ENCODE measurements at places on chromosomes 13 and 19. TPM values are rescaled to one million over a fixed set of nuclear protein-coding genes. Genes with fewer than 3 reads are reported as not detected.

DNA sequence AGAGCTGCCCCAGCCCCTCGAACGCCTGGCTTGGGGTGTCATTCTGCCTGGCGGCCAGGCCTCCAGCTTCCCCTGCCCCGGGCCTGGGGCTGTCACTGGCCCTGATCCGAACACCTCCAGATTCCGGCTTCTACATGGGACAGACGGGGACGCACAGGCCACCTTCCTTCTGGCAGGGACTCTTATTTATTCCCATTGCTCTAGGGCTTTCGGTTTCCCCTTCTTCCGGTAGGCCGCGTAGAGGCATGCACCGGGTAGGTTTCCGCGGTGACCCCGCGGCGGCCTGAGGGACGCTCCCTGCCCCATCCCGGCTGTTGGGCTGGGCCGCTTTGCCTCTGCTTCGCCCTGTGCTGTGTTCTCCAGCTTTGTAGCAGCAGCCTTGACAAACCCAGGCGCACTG, 28.2 kb downstream of the CERS1 start:
- no peak for DNase-seq

DNA sequence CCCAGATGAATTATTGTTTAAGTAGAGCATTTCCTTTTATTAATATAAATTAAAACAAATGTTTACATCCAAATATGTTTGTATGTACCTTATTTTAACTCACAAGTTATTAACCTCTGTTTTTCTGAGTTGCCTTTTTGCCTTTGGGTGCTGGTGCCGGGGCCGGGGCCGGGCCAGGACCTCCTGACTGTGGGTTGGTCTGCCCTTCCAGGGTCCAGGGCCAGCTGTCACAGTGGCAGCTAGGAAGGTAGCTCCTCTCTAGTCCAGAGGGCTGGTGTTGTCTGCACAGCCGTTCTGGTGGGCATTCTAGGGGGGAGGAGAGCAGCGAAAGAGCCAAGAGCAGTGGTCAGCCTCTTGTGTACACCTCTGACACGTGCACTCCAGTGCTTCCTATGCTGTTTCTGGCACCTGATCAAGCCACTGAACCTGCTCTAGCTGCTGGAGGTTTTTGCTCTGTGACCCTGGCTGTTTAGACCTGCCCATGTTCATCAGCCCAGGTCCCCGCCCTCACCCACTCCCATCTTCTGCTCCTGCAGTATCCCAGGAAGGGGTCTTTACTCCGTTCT, 2.0 kb upstream of the UBA2 start:
- no peak for DNase-seq

The IFNL1 gene
- total RNA-seq: not detected

- DNase-seq: no peak
Measured at GRCh38 chr13:97880311-97880675, 73.2 kb upstream of the IPO5 start.

DNA sequence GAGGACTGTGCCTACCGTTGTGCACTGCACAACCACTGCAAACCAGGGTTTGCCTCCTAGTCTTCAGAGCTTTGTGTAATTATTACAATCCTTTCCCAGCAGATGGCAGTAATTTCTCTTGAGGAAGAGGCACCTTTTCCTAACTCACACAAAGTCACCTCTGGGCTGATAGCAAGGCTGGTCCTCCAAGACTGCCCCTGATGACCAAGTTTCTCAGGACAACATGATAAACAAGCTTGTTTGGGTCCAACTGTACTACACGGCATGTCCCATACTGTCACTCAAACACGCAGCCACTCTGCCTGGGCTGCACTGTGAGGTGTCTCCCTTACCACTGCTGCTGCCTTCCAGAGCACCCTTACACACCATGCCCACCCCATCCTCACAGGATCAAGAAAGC, 39.3 kb downstream of the RFXAP start:
- DNase-seq: peak; percentile 77

GRCh38 chr13:29111446-29111845, 291.3 kb downstream of the MTUS2 start:
- no peak for DNase-seq

DNA sequence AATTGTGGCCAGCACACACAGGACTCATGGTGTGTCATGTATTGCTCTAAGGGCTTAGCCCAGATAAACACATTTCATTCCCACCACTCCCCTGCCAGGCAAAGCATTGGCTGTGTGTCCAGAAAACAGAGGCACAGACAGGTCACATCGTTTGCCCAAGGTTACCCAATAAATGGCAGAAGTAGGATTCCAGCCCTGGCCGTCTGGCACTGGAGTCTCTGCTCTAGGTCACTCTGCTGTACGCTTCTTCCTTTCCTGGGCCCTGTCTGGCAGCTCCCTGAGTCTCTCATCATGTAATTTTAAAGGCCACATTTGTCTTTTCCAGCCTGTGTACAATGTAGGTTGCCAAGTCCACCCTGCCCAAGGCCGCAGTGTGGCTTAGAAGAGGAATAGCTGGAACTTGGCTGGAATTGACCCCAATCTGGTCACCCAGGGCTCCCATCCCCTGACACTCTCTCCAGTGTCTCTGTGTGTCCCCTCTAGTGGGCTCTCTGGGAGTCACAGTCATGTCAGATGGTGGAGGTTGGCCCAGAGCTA, 264.5 kb upstream of the TSHZ3 start:
- DNase-seq: no peak

The CGB8 gene
- total RNA-seq: 0.50 TPM

GRCh38 chr13:109773276-109773675, 13.1 kb downstream of the IRS2 start:
- DNase-seq: no peak

- DNase-seq: no peak
Measured at GRCh38 chr13:41546372-41547190, 89.2 kb downstream of the RGCC start.

The PRSS57 gene
- 2.4 TPM for total RNA-seq

DNA sequence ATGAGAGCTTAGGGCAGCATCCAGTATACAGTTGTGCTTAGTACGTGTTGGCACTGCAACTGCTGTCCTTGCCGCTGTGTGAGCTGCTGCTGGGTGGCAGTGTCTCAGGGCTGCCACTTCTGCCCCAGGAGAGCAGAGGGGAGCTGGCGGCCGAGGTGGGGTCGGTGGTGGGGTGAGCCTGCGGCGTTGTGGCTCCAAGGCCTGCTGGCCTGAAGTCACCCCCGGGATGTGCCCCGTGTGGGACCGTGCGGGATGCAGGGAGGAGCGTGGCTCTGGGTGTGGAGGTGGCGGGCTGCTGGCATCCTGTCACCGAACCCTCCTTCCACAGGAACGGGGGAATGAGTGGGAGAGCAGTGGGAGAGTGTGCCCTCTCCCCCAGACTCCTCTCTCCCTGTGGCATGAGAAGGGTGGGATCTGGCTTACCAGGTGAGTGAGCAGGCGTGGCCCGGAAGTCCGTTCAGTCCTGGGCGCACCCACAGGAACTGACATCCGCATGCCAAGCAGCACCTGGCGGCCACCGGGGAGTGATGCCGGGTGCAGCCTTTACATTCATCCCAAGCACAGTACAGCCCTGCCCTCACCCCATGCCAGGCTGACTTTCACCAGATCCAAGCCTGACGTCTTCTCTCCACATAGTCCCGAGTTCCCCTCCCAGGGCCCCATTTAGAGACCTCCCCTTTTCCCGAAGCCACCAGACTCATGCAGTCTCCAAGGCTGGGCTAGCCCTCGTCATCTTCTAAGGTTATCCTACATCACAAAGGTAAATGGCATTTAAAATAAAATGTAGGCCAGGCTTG, 26.6 kb downstream of the MCF2L start:
- no peak for DNase-seq

GRCh38 chr19:45032421-45032820, 6.4 kb upstream of the CLASRP start:
- DNase-seq: no peak

DNA sequence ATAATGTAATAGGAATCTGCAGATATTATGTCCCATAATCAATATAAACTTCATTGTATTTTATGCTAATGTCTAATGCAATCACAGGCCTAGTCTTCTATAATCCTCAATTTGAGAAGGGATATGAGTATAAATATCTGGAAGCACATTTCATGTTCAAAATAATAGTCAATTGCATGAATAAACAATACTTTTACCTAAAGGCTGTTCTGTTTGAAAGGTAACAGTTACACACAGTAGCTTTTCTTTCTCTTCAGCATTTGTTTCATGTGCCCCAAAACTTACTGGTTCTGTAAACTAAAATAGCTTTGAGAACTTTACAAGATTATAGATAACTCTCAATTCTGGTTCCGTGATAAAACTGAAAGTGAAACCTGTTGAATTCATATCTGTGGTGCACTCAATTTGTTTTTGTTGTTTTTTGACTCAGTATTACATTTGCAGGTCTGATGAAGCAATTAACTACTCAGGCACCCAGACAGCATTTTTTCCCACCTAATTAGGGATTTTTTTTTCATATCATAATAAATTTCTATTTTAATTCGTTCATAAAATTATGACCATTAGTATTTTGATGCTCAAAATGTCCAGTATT, 1193.8 kb downstream of the SLITRK1 start:
- no peak for DNase-seq

The PSG2 gene
- total RNA-seq: not detected

The ELAVL1 gene
- total RNA-seq: 57.7 TPM

The ADGRE2 gene
- total RNA-seq: 0.57 TPM

GRCh38 chr13:57992416-57992815, 360.9 kb downstream of the PCDH17 start:
- DNase-seq: no peak

The TEX29 gene
- total RNA-seq: not detected

GRCh38 chr13:31394506-31394905, 194.7 kb downstream of the B3GLCT start:
- DNase-seq: no peak

- DNase-seq: peak; percentile 11
Measured at GRCh38 chr19:23343434-23344010, 51.7 kb downstream of the ZNF91 start.

GRCh38 chr13:51066091-51066831, 44.8 kb downstream of the C13orf42 start:
- DNase-seq: no peak

GRCh38 chr13:99353836-99354235, 46.6 kb upstream of the GPR183 start:
- no peak for DNase-seq

The PNPLA6 gene
- 43.0 TPM for total RNA-seq

DNA sequence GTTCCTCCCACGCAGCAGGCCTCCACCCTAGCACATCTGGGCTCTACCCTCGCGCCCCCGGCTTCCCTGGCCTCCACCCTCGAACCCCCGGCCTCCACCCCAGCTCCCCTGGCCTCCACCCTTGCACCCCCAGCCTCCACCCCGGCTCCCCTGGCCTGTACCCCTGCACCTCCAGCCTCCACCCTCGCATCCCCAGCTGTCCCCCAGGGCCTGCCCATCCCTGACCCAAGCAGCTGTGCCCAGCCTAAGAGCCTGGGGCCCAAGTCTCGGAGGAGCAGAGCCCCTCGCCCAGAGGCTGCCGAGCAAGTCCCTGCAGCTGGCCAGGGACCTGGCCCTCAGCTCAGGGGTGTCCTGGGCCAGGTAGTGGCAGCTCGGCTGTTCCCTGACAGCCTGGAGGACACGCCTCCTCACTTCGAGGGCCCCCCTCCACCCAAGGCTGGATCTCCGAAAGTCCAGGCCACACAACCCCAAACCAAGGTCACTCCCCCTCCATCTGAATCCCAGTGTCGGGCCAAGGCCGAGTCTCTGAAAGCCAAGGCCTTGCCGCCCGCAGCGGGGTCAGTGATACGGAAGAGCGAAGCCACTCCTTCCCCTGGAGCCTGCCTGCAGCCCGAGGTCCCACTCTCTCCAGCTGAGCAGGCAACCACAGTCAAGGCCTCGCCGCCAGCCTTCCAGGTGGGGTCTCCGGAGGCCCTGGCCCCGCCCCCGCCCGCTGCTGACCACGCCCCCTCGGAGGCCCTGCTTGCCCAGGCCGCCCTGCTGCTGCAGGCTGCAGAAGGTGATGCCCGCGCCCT, 7.9 kb upstream of the ARHGAP33 start:
- DNase-seq: peak; percentile 46

GRCh38 chr19:46926170-46927071, 65.6 kb downstream of the ARHGAP35 start:
- no peak for DNase-seq

The PDE4C gene
- total RNA-seq: 0.43 TPM

DNA sequence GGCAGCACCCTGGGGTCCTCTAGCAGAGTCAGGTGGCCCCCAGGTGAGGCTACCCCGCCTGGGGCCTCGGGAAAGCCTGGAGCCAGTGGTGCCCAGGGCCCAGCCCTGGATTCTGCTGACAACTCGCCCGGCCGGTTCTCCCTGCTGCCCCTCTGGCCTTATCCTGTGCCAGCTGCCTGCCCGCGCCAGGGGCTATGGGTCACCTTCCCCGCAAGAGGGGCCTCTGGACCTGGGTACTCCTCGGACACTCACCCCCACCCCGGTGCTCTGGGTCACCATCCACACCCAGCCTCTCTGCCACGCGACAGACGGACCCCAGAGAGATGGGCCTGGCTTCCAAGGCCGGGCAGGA, 24.0 kb downstream of the ZBTB7A start:
- no peak for DNase-seq

The ZNF419 gene
- total RNA-seq: 9.4 TPM

DNA sequence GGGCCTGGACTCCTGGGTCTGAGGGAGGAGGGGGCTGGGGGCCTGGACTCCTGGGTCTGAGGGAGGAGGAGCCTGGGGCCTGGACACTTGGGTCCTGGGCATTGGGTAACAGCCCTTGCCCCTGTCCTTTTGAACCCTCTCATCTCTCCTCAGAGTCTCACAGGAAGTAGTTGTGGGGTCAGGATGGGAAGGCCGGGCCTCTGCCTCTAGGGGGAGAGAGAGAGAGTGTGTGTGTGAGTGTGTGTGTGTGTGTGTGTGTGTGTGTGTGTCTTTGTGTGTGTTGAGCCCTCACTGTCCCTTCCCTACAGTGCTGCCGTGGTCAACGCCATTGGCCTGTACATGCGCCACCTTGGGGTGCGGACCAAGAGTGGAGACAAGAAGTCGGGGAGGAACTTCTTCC, 10.9 kb downstream of the ARHGEF1 start:
- no peak for DNase-seq

All from hepatocyte (in vitro differentiated cells).